ENCODE measurements at places on chromosomes 4 and X.

GRCh38 chr4:178081176-178081575 lies 638.9 kb upstream of the AGA start:
- DNase-seq = no peak

GRCh38 chrX:3244203-3244743 lies 102.2 kb downstream of the MXRA5 start:
- DNase-seq = peak; percentile 89

DNA sequence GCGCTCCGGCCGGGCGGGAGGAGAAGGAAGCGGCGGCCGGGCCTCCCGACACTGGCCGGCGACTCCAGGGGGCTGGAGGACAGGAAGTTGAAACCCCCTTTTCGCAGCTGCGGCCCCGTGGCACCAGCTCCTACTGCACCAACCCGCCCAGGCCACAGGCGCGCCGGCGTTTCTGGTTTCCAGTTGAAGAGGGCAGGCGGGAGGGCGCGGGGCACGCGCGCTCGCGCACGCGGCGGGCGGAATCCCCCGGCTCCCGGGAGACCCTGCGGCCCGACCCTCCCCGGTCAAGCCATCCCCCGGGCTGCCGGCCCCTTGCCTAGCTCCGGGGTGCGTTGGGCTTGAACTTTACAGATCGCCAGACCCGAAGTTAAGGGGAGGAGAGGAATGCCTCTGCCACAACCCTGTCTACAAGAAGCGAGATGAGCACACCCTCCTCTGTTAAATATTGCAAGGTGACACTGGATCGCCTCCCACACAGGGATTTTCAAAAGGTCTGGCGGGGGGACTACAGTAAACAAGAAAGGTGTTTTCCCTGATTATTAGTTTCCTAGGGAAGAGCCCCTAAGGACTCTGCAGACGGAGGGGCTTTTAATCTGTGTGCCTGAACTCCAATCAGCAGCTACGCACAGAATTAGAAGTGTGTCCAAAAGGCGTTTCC lies 1.4 kb downstream of the ELOVL6 start:
- DNase-seq = peak; percentile 49

DNA sequence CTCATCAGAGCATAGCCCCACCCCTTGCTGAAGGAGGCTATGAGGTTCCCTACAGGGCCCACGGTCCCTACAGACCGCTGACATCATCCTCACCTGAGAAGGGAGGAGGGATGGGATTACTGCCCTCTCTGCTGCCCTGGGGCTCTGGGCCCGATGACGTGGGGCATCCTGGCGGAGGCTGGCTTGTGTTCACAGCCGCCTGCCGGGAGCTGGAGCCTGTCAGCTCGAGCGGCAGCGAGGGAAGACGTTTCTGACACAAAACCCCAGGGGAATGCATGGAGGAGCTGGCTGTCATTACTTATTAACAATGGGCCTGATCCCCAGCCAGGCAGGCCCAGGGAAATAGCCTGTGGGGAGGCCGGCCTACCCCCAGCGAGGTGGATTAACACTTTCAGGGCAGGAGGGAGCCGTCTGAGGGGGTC lies 106.6 kb upstream of the ATP6AP2 start:
- peak; percentile 44 for DNase-seq

- DNase-seq = no peak
Measured at GRCh38 chr4:97396605-97397004, 746.7 kb downstream of the STPG2 start.

DNA sequence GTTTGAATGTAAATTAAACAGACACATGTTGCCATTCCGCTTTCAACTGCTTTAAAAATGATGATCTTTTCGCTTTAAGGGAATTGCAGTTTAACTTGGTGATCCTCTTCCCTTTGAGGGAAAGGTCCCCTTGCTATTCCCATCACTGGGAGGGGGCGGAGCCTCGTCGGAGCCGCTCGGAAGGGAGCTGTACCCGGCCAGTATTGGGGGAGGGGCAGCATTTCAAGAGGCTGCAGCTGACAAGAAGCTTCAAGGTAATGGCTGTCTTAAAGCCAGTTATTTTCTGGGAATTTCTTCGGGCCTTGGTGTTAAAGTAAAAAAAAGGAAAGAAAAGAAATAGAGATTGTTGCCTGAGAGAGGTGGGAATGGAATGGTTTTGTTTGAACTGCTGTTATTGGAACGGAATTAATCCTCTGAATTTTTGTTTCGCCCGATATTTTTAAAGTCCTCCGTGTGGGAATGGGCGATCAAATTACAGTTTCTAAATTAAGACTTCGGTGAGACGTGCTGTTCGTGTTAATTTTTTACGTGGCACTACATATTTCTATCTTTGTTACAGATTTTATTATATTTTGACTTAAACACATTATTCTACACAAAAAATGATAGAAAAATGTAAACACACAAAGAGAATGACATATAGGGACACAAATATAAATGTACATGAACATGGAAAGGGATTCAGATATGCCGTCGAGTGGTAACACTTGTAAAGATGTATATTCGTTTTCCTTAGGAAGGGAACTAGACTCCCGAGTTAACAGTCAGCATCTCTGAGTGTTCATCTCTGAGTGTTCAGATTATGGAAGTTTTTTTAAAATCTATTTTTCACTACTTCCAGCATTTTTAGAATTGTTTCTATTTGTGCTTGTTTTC lies 9.2 kb downstream of the PWWP3B start:
- peak; percentile 77 for DNase-seq

DNA sequence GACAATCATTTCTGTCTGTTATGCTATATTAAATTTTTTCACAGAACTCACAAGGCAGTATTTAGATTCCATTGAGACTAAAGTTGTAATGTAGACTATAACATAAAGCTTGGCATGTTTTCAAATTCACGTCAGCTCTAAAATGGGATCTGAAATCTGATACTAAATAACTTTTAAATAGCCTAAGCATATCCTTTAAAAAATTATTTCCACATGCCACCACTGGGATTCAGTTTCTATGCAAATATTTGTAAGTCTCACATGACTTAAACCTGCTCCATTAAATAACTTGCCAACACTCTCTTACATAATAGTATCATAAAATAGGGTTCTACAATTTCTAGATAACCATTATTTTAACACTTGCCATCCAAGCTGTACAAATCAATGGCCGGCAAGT lies 32.4 kb downstream of the KLHL8 start:
- peak; percentile 37 for DNase-seq

DNA sequence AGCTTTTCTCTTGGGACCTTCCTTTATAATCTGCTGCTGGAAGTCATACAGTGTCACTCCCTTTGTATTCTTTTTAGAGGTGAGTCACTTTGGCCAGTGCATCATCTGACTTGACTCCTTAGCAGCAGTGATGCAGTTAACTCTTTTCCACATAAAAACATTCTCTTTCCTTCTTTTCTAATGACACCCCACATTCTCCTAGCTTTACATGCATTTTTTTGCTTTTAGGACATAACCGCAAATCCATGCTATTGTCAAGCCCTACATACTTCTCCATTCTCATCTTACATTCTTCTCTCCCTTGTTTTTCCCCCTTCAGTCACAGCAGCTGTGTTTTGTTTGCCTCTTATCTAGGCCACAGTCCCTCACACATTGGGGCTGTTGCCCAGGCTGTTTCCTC lies 55.1 kb downstream of the ZNF330 start:
- peak; percentile 83 for DNase-seq

DNA sequence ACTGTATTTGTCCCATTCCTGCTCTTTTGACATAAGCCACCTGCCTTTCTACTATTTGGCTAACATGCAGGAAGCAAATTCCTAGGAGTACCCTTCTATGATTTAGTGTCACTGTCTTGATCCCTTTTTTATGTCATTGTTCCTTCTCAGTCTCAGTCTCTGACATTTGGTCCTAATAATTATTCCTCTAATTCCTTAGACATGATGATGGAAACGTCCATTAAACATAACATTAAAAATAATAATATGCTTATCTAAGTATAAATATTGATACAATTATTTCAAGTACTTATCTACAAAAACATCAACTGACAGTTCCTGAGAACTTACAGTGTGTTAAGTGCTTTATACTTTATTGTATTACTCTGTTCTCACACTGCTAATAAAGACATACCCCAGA lies 857.0 kb upstream of the LCORL start:
- no peak for DNase-seq

DNA sequence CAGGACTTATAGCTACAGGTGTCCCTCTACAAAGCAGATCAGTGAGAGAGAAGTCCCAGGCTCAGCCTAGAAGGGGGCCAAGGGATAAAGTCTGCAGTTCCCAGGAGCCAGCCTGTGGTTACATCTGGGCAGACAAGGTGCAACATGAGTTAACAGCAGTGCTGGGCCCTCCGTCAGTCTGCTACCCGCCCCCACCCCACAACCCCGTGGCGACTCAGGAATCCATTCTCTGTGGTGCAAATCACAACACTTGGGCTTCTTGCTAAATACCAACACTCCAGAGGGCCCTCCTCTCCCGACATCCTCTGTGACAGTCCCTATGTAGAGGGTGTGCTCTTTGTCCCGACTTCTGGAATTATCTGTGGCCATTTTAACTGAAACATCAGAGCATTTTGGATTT lies 13.8 kb downstream of the GPM6B start:
- DNase-seq = no peak

DNA sequence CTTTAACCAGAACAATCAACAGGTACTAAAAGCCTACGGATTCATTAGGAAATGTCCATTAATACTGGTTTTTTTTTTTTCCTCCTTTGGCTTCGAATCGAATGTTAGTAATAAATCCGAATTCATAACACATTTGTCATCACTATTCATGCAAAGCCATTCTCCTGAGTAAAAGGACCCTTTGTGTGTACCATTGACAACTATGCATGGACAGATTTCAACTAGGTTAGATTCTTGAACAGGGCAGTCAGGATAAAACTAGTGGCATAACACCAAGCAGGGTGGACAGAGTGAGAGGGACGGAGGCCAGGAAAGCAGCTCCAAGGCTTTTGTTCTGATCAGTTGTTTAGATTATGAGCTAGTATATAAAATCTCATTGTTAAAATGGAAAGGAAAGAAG lies 1722.0 kb upstream of the TENM3 start:
- no peak for DNase-seq

GRCh38 chr4:112973750-112974251 lies 75.7 kb upstream of the ANK2 start:
- no peak for DNase-seq

DNA sequence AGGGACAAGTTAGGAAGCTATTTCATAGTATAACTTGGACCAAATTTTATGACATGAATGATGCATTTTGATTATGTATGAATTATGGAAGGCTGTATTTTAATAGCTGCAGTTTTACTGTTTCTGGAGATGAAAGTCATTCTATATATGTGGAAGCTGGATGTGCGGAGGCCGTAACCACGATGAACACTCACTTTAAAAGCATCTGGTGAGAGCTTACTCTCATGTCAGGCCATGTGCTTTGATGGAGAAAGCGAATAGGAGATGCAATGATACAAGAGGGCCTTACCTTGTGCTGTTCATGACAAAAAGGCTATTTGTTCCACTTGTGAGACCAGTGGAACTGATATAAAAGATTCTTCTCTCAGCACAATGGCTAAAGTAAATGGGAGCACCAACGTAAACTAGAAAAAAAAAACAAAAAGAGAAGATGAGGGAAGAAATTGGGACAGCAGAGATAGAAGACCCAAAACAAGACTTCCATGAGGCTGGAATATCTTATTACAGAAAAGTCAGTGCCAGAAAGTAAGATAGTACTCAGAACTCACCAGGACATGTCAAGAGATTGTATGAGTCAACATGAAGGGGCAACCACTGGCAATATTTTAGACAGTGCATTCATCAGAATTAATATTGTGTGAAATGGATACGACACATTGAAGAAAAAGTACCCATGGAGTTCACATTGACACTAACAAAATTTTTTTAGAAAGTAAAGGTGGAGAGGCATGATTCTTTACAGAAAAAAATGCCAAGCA lies 63.3 kb upstream of the GAB1 start:
- no peak for DNase-seq

DNA sequence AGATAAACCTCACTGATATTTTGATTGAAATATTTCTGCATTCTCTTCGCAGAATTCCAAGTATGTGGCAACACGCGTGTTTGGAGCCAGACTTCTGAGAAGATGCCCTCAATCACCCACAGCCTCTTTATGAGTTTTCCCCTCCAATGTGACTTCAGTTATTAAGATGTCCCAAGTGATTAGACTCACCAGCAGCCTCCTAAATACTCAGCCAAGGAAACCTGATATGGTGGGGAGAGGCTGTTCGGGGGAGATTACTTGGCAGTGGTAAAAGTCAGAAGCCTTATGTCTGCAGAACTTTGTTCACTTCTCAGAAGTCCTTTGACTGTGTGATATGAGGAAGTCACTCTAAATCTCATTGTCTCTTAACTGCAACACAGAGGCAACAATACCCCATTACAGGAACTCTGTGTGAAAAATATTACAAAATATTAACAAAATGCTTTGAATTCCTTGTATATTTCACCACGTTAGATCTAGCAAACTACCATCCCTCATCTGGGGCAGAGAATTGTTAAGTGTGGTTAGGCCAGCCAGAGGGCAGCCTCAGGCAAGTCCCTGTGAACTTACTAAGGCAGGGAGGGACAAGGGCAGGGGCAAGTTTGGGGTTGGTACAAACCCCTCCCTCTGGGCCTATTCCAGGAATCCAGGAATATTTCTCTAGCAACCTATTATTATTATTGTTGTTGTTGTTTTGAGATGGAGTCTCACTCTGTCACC lies 151.4 kb upstream of the USP9X start:
- DNase-seq = no peak

DNA sequence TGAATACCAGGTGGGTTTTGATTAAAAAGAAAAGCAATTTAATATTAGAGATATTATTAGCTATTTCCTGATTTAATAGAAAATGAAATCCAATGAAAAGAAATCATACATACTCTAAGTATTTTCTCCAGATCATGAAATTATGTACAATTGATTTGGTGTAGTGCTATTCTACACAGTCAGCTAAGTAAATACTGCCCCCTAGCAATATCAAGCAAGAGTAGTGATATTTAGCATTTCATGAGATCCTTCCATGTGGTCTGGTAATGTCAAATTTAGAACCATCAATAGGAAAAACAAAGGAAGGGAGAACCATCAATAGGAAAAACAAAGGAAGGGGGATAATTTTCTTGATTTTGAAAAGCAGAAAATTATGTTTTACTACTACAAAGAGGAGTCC lies 114.6 kb downstream of the TBCK start:
- DNase-seq = peak; percentile 22

DNA sequence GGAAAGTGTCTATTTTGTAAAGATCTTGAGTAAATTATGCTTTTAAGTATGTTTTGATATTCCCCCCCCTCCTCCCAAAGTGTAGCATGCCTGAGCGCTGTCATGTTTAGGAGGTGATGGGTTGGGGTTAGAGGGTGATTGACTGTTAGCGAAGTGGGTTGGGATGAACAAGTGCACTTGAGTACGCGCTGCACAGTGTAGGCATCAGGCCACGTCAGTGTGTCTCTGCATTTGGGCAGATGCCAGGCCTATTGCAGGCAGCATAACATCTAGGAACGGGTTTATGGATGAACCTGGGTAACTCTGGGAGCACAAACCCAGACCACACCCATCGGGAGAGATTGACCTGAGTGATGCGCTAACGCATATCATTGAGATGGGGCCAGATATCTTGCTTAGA lies 111.2 kb downstream of the TBL1X start:
- DNase-seq = no peak

- peak; percentile 59 for DNase-seq
Measured at GRCh38 chrX:128458888-128459287, 406.7 kb upstream of the ACTRT1 start.
